ENCODE measurements at places on chromosomes 11 and 22.
A peak's percentile ranks its signal among the peaks of the same experiment; 100 is the strongest.

- no peak for DNase-seq
Measured at GRCh38 chr11:73330569-73331093, 22.6 kb downstream of the ARHGEF17 start.

GRCh38 chr11:128905345-128906184, 14.4 kb downstream of the KCNJ5 start:
- peak; percentile 60 for DNase-seq

DNA sequence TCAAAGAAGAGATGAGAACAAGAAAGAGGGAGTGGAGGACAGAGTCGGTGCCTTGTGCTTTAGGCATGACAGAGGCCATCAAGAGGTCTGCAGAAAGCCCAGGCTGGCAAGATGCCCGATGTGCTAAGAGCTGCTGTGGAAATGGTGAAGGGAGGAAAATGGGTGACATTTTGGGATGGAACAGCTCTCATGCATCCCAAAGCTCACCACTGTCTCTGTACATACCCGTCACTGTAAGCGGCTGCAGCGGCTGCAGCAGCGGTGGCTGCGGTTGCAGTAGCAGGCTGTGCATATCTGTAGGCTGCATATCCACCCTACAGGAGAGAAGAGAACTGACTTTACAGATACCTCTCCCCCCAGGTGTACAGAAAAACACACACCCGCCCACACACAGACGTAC, 28.6 kb downstream of the APOL5 start:
- no peak for DNase-seq

DNA sequence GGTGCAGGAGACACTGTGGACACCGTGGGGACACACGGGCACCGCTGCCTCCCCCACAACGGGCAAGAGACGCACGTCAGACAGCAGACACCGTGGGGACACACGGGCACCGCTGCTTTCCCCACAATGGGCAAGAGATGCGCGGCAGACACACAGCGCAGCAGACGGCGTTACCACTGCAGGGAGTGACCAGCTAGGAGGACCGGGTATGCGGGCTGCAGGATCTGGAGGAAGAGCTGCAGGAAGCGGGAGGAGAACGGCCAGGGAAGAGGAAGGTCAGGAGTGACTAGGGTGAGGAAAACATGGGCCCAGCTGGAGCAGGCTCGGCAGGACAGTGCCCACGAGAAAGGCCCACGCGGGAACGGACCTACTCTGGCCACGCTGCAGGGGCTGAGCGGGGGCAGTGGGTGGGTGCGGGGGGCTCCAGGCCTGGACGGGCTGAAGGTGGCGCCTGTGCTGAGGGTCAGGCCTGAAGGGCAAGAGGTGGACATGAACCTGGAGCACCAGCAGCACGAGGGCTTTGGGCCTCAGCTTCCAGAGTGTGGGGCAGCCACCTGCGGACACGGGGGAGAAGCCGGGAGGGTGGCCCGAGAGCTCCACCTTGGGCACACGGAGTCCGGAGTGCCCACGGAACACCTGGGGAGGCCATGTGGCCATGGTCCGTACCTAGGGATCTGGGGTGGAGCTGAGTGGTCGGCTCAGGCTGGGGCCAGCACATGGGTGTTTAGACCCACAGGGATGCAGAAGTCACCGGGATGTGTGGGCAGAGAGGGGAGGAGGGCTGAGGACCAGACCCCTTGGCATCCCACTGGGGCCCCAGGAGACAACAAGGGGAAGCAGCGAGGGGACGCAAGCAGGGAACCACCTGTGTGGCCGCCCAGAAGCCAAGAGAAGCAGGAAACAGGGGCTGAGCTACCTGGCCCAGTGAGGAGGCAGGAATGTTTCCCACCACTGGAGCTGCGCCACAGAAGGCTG, 16.5 kb downstream of the TOLLIP start:
- DNase-seq = no peak

- no peak for DNase-seq
Measured at GRCh38 chr11:83540728-83541127, 254.6 kb upstream of the CCDC90B start.

GRCh38 chr11:73553266-73553665, 44.6 kb downstream of the FAM168A start:
- no peak for DNase-seq

DNA sequence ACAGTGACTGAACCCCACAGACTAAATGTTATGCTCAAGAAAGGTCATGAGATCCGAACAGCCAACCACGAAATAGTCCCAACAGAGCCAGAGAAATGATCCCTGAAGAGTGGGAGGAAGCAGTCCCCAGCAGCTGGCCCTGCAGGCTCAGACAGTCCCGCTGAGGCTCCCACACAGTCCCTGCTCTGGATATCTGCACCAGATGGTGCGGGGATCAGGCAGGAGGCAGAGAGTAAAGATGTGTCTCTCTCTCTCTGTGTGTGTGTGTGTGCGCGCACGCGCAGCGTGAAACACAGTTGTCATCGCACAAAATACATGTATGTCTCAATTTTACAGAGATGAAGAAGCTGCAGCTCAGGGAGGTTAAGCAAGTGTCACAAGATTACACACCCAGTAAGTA, 27.9 kb downstream of the GUCY1A2 start:
- no peak for DNase-seq

DNA sequence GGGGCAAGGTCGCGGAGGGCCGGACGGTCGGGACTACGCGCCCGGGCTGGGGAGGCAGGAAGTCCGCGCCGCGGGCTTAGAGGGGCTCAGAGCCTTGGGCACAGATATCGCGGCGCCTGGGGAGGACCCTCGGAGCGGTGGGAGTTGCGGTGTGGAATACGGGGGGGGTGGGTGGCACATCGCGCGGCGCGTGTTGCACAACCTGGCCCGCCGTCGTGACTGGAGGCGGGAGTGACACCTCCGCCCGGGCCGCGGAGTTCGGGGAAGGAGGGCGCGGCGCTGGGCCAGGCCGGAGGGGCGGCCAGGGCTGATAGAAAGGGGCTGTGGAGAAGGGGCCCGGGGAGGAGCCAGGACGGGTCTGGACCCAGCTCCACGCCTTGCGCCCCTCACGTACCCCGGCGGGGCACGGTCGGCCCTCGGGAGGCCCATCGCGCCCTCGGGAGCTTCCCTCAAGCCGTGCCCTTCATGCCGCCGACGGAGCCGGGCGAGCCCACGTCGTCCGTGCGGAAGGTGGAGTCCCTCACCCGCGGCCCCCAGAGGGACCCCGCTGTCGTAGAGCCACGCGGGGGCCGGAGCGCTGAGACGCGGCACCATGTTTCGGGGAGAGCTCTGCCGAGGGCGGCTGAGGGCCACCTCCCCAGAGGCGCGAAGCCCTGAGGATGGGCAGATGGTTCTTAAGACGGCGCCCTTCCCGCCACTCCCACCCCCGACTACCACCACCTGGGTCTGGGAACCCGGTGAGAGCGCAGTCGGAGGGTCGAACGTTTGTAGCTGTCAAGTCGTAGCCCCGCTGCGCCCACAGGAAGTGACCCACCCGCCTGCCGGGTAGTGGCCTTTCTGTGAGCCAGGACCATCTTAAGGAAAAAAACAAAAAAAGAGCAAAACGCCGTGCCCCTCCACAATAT, 729 bp downstream of the IL17RA start:
- peak; percentile 20 for DNase-seq

DNA sequence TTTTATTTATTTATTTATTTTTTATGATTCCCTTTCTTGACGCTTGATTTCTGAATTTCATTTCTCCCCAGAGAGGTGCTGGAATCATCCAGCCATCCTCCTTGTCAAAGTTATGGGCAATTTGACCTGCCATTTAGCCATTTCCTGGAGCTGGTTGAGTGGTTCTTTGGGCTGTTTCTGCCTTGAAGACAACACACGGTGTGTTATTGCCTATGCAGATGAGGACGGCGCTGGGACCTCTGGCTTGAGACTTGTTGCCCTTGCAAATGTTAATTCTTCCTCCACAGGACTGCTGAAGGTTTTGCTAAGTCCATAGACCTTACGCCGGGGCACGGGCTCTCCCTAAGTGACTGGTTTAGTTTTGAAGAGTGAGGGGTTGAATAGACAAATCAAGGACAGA, 147.9 kb upstream of the PLET1 start:
- DNase-seq = peak; percentile 37

GRCh38 chr11:15585602-15586331, 471.0 kb downstream of the INSC start:
- no peak for DNase-seq

GRCh38 chr11:92070026-92070889, 154.4 kb upstream of the FAT3 start:
- DNase-seq = no peak

DNA sequence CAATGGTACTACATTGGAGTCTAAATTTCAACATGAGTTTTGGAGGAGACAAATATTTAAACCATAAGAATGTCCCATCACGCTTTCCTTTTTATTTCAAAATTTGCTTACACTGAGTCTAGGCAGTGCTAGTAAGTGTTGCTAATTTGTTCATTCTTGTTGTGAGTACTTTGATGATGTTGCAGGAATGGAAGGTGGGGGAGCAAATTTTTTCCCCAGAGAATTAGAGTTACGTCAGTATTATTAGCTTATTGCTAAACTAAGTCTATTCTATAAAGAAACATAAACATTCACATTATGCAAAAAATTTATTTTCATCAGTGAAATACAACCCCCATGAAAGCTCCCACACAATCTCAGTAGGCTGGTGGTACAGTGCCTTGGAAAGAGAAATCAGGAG, 88.0 kb downstream of the BLID start:
- DNase-seq = no peak

DNA sequence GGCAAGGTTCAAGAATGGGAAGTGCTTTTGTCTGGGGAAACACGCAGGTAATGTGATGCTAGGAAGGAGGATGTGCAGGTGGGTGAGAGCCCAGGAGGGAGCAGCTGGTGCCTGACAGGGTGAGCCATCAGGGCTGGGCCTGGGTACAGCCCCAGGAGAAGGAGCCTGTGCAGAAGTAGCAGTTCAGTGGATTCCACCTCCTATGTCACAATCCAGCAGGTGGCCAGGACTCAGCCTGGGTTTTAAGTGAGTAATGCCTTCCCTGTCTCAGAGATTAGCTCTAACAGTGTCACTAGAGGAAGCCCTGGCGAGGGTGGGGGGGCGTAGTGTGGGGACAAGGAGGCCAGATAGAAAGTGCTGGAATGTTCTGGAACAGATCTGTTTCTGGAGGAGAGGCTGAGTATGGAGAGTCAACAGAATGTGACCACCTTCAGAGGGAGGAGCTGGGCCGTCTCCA, 8.1 kb downstream of the RIC8A start:
- no peak for DNase-seq

DNA sequence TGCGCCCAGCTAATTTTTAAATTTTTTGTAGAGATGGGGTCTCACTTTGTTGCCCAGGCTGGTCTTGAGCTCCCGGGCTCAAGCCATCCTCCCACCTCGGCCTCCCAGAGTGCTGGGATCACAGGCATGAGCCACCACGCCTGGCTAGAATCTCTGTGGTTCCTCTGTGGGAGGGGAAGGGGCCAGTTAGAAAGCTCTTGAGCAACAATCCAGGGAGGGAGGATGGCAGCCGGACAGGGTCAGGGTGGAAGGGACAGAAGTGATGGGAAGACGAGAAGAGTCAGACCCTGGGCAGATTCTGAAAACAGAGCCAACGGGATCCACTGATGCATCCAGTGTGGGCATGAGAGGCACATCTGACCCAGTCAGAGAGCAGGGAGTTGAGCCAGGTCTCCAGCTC, 38.9 kb upstream of the MN1 start:
- DNase-seq = no peak
